ENCODE measurements at places on chromosomes 16 and 17.

DNA sequence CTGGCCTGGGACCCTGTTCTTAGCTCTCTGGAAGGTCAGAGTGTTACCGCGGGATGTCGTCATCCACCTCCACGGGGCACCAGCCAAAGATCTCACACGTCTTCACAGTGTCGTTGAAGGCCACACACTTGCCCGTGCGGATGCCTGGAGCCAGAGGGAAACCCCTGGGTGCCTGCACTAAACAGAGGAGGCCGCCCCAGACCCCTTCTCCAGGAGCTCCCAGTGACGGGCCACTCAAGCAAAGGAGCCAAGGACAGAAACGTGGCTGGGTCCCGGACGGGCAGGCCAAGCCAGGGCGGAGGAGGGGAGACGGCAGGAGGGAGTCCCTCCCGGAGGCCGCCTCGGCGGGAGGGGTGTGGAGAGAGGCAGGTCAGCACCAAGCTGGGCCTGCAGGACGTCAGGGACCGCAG lies 11.0 kb upstream of the CAMKK1 start:
- H3K4me3 ChIP-seq = no peak overlapping the region
- H3K27me3 ChIP-seq = no peaks in the 10 kb centered on the region
- H3K36me3 ChIP-seq = no peaks in the 10 kb centered on the region
- DNase-seq = no peak
- H3K4me1 ChIP-seq = no peaks in the 10 kb centered on the region
- no peak overlapping the region for H3K27ac ChIP-seq

- no peaks in the 10 kb centered on the region for H3K27me3 ChIP-seq
- no peak overlapping the region for H3K4me3 ChIP-seq
- H3K36me3 ChIP-seq = no peaks in the 10 kb centered on the region
Measured at GRCh38 chr17:74108126-74108705, 95.3 kb upstream of the RPL38 start.

- H3K27me3 ChIP-seq = no peaks in the 10 kb centered on the region
- no peak overlapping the region for H3K4me3 ChIP-seq
- H3K4me1 ChIP-seq = no peaks in the 10 kb centered on the region
- no peak overlapping the region for H3K27ac ChIP-seq
Measured at GRCh38 chr17:69733171-69734012, 318.9 kb downstream of the MAP2K6 start.

- no peaks in the 10 kb centered on the region for H3K27me3 ChIP-seq
- H3K36me3 ChIP-seq = no peaks in the 10 kb centered on the region
- no peak overlapping the region for H3K27ac ChIP-seq
- DNase-seq = no peak
- no peaks in the 10 kb centered on the region for H3K4me1 ChIP-seq
Measured at GRCh38 chr17:58902322-58902721, 146.7 kb downstream of the PPM1E start.

DNA sequence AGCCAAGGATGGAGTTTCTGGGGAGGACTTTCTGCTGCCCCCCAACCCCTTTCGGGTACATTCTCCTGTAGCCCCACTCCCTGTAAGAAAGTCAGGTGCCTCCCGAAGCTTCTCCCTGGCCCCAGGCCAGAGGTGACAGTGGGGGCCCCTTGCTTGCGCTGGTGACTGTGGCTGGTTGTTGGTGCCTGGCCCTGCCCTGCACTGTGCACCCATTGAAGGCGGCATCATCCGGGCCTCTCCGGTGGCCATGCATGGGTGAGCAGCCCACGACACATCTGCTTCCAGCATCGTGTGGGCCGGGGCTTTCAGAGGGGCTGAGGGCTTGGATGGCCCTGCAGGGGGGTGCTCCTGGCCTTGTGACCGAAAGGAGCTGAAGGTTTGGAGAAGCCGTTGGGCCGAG lies 297.0 kb downstream of the SEC14L1 start:
- peaks cover 91% of the 10 kb centered on the region for H3K4me1 ChIP-seq
- H3K27ac ChIP-seq = peak overlapping the region; percentile 66
- H3K36me3 ChIP-seq = no peaks in the 10 kb centered on the region
- no peaks in the 10 kb centered on the region for H3K27me3 ChIP-seq
- no peak overlapping the region for H3K4me3 ChIP-seq
- no peak for DNase-seq

DNA sequence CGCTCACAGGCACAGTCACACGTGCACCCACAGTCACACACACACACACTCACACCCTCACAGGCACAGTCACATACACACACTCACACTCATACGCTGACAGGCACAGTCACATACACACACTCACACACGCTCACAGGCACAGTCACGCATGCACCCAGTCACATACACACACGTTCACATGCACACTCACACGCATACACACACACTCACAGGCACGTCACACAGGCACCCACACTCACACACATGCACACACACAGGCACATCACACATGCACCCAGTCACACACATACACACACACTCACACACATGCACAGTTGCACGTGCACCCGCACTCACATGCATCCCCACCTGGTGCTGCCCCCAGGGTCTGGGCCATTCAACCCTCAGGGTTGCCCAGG lies 46.1 kb upstream of the CBFA2T3 start:
- H3K4me3 ChIP-seq = no peak overlapping the region
- no peaks in the 10 kb centered on the region for H3K36me3 ChIP-seq
- no peaks in the 10 kb centered on the region for H3K4me1 ChIP-seq
- H3K27ac ChIP-seq = no peak overlapping the region

Measured in tibial nerve (tissue), 4 donors.